ENCODE measurements at places on chromosomes 4 and X.

DNA sequence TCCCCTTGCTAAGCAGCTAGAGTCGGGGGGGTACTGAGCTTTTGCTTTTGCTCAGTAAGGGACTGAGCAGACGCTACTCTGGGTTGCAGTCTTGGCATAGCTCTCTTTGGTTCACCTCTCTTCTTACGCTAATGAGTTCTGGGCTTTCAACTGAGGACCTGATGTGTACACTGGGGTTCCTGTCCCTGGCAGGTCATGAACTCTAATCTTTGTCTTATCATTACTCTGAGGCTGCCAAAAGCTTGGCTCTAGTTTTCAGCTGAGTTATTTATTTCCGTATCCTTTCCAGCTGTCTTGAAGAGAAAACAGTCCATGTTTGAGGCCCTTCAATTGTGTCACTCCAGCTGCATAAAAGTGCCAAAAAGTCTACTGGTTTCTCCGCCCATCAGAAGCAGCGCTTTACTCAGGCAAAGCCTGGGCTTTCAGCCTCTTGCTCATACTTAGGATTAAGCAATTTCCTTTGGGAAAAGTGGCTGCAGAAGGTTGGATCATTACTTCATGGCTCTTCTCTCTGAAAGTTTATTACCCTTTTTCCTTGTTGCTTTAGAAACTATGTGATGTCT lies 121.0 kb upstream of the STOX2 start:
- no peak for DNase-seq

DNA sequence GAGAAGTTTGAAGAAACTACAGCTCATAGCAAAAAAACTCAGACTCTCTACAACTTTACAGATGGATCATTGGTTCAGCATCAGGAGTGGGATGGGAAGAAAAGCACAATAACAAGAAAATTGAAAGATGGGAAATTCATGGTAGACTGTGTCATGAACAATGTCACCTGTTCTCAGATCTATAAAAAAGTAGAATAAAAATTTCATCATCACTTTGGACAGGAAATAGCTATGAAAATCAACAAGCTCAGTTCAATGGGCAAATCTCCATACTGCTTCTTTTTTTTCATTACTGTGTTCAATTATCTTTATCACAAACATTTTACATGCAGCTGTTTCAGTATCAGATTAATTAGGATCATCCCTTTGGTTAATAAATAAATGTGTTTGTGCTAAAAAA lies 76.5 kb upstream of the RAPGEF2 start:
- no peak for DNase-seq

DNA sequence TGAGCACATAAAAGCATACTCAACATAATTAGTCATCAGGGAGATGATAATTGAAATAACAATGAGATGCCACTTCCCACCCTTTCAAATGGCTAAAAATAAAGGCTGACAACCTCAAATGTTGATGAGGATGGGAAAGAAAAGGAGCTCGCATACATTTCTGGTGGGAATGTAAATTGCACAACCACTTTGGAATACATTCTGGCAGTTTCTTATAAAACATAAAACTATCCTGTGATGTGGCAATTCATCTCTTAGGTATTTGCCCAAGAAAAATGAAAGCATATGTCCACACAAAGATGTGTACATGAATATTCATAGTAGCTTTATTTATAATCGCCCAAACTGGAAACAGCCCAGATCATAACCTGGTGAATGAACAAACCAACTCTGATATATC lies 687 bp upstream of the ZNF275 start:
- DNase-seq: no peak

- no peak for DNase-seq
Measured at GRCh38 chr4:34767407-34767806, 1476.9 kb downstream of the ARAP2 start.

- no peak for DNase-seq
Measured at GRCh38 chr4:14994242-14994641, 8.0 kb upstream of the CPEB2 start.

GRCh38 chrX:38935561-38935960 lies 134.3 kb downstream of the MID1IP1 start:
- no peak for DNase-seq

- no peak for DNase-seq
Measured at GRCh38 chr4:666436-666810, 7.7 kb downstream of the ATP5ME start.

DNA sequence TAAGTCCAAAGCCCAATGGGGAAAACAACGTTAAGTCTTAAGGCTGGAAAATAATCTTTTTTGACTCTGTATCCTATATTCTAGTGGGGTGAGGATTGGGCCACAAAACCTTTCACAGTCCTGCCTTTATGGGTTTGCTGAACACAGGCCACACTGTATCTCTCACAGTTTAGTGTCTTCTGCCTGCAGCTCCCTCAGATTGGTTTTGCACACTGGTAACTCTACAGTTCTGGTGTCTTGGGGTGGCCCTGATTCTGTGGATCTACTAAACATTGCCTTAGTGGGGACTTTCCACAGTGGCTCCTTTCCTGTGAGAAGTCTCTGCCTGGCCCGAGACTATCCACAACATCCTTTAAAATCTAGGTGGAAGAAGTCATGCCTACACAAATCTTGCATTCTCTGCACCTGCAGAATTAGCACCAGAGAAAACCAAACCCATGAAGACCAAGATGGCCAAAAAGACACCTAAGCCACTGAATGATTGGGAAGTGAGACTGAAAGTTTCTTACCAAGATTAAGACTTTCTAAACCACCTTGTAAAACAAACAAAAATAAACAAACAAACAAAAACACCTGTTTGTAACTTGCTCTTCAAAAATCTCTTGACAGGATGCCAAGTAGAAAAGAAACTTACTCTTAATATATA lies 150.4 kb upstream of the PCDH10 start:
- DNase-seq: no peak

- DNase-seq: no peak
Measured at GRCh38 chr4:127783955-127784770, 2.0 kb downstream of the HSPA4L start.

GRCh38 chrX:97636473-97637140 lies 752.9 kb downstream of the RPA4 start:
- DNase-seq: no peak

- no peak for DNase-seq
Measured at GRCh38 chrX:3669841-3670475, 43.5 kb downstream of the PRKX start.

DNA sequence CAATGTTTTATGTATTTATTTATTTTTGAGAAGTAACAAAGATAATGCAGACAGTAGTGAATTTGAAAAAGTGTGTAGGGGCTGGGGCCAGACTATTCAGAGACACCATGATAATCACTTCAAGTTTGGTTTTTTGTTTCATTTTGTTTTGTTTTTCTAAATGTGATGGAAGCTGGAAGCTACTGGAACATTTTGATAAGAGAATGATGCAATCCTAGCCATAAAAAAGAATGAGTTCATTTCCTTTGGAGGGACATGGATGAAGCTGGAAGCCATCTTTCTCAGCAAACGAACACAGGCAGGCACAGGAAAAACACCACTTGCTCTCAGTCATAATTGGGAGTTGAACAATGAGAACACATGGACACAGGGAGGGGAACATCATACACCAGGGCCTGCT lies 706.6 kb upstream of the EPHA5 start:
- no peak for DNase-seq

GRCh38 chr4:22969287-22969896 lies 276.7 kb downstream of the GBA3 start:
- no peak for DNase-seq

DNA sequence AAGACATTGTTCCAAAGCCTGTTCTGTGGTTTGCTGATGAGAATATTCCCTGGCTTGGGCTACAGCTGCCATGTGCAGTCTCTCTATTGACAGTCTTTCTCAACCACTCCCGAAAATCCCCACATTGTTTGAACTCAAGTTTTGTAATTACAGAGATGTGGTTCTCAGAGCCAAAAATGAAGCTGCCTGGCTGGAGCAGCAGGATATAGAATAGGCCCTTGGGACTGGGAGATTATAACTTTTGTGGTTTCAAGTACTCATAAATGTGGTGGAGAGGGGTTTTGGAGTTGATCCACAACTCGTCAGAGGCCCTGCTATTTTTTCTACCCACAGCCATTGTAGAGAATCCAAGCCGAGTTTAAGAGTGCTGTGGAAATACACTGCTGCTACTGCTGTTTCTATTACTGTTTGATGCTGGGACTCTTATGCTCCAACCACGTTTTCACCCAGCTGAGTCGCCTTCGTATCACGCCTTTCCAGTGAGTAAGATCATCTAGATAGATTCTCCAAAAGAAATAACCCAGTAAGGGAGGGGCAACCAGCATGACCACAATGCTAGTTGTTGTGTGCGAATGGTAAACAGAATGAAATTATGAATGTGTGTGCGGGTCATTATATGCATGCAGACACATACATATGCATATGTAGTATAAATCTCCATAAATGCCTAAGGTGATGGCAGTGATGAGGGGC lies 57.1 kb upstream of the ATXN3L start:
- DNase-seq: no peak

DNA sequence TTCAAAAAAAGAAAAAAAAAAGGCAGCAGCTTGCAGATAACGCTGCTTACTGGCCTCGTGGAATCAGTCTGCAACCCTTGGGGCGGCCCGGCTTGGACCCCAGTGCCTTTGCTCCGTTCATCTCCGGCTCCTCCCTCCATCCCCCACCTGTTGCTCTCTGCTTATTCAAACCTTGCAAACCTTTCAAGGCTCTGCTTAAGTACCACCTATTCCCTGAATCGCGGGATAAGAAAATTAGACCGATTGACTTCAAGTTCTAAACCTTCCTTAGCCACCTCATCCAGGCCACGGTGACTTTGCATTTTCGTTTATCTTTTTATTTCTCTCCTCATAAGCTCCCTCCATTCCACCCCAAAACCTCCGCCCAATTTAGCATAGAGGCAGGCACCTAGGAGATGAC lies 1.4 kb upstream of the PHKA1 start:
- DNase-seq: no peak

GRCh38 chrX:38438321-38438720 lies 85.9 kb downstream of the OTC start:
- DNase-seq: no peak

- no peak for DNase-seq
Measured at GRCh38 chrX:39828971-39829370, 268.8 kb downstream of the BCOR start.

DNA sequence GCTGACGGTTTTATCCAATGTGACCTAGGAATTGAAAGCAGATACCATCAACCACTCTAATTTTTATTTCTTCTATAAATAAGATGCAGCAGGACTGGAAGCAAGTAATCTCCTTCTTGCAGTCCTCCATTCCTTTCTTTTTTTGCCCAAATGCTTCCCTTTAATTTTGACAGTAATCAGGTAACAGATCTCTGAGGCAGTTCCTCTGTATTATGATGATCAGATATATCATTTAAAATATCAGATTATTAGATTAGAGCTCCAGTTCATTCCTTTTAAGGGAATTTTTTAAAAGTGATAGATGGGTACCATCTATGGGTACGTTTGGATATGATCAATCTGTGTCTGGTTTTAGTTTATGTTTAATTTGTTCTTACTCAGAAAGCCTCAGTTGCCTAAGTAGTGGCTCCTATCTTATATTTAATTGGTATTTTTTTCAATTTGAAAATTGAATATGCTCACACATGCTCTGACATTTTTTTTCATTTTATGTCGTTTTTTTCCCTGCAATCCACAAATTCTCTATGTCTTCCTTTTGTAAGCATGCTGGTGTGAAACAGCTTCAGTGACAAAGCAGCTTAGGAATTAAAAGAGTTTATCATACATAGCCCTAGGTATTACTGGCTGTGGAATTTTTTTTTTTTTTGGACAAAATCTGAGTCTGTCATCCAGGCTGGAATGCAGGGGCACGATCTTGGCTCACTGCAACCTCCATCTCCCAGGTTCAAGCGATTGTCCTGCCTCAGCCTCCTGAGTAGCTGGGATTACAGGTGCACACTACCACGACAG lies 73.7 kb upstream of the ANK2 start:
- DNase-seq: no peak

DNA sequence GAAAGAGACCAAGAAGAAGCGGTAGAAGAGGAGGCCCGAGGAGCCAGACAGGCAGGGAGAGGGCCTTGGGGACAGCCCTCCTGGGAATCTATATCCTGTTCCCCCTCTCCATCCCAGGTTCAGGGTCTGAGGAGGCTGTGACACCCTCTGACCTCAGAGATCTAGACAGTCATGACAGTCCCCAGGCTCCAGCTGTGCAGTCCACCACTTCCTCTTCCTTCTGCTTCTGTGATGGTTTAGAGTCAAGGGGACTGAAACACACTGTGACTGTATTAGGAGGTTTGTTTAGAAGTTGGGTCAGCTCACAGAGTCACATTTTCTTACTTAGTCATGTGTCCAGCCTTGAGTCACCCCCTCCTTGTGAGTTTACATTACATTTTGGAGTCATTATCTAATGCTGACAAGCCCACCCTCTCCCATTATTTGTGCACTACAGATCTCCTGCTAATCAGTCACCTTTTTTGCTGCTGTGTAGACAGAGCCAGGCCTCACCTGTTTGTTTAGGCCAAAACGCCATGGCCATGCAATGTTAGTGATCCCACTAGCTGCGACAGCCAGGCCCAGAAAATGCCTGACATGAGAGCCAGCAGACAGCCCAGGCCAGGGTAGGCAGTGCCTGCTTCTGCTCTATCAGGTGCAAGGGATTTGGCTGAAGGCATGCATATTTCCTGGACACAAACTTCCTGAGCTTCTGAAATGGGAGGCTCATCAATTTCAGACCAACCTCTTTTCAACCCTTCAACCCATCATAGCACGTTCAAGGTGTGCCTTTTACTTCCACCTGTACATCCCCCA lies 26.0 kb downstream of the MANBA start:
- DNase-seq: no peak

GRCh38 chrX:131812847-131813825 lies 210.0 kb upstream of the STK26 start:
- DNase-seq: peak; percentile 48

DNA sequence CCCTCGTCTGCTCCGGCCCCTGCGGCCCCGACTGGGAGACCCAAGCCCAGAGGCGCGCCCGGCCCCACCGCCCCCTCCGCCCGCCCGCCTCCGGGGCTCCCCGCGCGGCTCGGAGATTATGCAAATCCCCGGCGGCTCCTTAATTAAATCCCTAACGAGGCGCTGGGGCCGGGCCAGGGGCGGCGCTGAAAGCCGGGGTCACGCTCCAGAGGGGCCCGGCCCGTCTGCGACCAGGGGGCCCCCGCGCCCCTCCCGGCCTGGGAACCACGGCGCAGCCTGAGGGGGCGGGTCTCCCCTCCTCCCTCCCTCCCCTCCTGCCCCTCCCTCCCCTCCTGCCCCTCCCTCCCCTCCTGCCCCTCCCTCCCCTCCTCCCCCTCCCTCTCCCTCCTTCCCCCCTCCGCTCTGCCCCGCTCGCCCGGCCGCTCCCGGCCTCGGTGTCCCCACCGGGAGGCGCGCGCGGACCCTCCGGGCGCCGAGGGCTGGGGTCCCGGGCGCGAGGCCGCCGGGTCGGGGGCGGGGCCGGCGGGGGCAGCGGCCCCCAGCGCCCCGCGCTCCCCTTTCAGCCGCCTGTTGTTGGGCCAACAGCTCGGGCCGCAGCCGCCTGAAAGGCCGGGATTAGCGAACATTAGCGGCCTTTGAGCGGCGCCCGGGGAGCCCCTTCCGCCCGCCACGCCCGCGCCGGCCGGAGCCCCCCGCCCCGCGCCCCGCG lies 25.9 kb upstream of the FGFR3 start:
- no peak for DNase-seq

- DNase-seq: no peak
Measured at GRCh38 chr4:137367620-137368019, 164.7 kb downstream of the PCDH18 start.

- no peak for DNase-seq
Measured at GRCh38 chr4:63708661-63709060, 700.6 kb downstream of the TECRL start.

- DNase-seq: no peak
Measured at GRCh38 chr4:19544446-19545125, 707.1 kb upstream of the SLIT2 start.

GRCh38 chrX:39047174-39047573 lies 245.9 kb downstream of the MID1IP1 start:
- DNase-seq: no peak

GRCh38 chrX:109873574-109873973 lies 129.3 kb upstream of the TMEM164 start:
- DNase-seq: no peak
